Activated CD8-positive, alpha-beta memory T cell treated with anti-CD3 and anti-CD28 coated beads for 4 hours (primary cell): ENCODE measurements at places on chromosomes 12 and 14.
A peak's percentile ranks its signal among the peaks of the same experiment; 100 is the strongest.

- no peak for DNase-seq
These were observed 174.6 kb downstream of the ESRRB start for GRCh38 chr14:76550534-76550933.

DNA sequence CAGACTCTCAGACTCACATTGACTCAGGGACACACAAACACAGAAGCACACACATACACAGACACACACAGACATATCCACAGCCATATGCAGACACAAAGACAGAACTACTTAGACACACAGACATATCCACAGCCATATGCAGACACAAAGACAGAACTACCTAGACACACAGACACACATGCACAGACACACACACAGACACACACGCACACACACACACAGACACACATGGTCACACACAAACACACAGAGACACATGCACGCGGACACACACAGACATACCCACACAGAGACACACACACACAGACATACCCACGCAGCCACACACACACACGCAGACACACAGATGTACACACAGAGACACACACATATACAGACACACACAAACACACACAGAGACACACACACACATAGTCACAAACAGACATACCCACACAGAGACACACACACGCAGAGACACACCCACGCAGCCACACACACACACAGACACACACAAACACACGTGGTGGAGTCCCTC is 25.7 kb downstream of the SERPINA1 start:
- DNase-seq: no peak

DNA sequence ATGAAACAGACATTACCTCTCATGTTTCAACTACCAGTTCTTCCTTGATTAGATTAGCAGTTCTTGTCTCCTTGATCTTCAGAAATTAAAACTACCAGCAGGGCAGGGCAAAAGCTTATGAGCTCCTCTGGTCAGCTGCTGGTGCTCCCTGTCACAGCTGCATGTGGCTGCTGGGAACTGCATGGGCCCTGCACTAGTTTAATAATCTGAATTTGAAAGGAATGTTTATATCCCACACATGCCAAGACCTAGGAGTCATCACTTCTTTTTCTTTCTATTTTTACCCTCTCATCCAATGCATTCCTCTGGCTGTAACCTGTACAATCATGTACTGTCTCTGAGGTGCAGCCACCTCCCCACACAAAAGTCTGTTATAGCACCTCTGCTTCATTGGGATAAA is 73.9 kb downstream of the ARMH4 start:
- DNase-seq: no peak

GRCh38 chr12:109872-110271 is 43.3 kb downstream of the IQSEC3 start:
- no peak for DNase-seq

GRCh38 chr14:64196814-64197411 is 97.3 kb downstream of the ESR2 start:
- DNase-seq: no peak

- DNase-seq: no peak
These were observed 70.9 kb downstream of the FERMT2 start for GRCh38 chr14:52879958-52880357.

DNA sequence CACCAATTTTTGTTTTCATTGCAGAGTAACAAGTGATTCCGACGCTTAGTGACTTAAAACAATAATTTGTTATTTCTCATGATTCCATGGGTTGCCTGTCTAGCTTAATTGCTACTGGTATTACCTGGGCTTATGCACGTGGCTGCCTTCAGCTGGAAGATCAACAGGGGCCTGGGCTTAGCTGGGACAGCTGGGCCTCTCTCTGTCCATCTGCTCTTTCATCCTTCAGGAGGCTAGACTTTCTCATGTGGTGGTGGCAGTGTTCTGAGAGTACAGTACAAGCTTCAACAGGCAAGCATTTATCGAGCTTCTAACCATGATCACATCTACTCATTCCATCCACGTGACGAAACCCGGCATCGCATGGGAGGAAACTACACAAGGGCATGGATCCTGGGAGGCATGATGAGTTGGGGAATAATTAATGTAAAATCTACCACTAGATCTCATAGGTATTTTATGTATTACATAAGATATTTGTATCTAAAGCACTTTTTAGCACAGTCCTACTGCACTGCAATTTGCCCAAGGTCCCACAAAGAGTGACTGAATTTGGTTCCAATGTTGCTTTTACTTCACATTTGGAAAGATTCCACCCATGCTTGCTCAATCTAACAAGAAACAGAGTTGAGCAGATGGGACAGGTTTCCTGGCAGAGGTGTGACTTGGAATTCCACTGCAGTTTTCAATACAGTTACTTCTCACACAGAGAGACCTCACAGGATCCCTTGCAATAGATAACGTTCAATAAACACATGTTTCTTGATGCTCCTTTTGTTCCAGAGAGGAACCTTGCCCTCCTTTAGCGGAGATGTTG is 153.1 kb upstream of the FRMD6 start:
- no peak for DNase-seq

DNA sequence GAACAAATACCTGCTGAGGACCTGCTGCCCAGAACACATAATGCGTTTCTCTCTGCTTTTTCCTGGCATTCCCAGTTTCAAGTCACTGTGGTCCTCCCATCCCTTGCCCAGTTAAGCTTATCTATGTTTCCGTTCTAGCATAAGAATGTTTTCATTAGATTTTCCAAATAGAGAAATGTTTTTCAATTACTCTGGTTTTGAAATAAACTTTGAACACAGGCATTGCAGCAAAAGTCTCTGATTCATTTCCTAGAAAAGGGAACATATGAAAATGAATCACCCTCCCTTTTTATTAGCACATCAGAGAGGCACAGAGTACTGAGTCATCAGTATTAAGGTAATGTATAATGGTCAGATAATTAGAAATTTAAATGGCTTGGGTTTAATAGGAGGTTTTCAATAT is 201.1 kb upstream of the TMEM260 start:
- DNase-seq: no peak

DNA sequence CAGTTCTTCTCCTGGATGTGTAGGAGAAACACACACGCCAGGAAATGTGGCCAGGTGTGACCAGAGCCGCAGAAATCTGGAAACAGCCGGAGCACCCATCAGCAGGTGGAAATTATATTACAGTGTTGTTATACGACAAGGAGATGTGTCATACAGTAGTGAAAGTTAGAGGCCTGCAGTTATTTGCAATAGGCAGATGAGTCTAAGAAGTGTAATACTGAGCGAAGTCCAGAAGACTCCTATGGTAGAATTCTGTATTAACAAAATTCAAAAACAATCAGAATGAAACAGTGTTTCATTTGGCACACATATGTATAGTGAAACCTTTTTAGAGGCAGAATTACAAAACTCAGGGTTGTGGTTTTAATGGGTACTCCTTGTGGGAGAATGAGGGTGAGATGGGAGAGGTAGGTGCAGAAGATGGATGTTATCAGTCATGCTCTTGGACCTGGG is 39.3 kb upstream of the AMN start:
- DNase-seq: no peak

- DNase-seq: no peak
These were observed 134.6 kb upstream of the EVL start for GRCh38 chr14:99930420-99931274.

- no peak for DNase-seq
These were observed 13.9 kb upstream of the PITPNM2 start for GRCh38 chr12:123164710-123165261.

DNA sequence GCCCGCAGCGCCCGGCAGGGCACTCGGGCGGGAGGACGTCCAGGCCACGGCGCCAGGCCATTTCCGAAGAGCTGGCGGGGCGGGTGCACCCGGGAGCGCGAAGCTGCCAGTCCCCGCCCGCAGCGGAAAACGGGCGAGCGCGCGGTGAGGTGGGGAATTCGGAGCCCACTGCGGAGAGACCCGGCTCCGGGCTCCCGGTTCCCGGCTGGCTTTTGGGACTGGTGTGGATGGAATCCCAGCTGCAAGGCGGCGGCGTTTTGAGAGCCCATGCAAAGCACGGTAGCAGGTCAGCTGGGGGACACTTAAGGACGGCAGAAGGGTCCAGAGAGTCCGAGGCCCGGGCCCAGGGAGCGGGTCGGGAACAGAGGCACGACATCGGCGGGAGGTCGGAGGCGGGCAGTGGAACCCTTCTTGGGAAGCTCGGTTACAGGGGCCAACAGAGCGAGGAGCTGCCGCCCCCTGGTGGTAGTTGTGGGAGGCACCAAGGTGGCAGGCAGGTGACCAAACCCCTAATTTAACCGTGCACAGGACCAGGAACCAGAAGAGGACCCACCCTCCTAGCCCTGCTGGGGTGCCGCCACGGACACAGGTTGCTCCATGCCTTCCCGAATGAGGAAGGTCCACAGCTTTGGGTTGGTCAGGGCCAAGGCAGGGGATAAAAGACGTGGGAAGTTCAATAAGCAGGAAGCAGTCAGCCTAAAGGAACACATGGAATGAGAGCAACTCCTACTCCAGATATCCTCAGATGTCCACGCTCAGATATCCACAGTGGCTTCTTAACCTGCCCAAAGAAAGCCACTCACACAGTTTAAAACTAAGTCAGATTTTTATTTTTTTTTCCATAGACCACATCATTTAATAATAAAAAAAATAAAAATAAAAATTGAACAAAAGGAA is 685 bp upstream of the CDH24 start:
- peak; percentile 71 for DNase-seq

DNA sequence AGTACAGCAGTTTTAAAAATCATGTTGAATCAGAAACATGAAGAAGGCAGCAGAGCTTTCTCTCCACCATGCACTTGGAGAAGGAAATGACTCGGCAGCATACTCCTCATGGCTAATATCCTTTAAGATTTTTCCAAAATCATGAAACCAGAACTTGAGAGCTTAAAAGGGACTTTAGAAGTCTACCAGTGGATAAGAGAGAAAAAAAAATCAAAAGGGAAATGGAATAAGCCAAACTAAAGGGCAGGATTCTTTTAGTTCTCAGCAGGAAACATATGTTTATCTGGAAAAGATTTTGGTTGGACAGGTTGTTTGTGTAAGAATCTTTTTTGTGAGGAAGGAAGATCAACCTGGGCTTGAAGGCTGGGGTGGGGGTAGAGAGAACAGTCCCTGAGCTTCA is 111.8 kb downstream of the PRKCH start:
- DNase-seq: no peak

DNA sequence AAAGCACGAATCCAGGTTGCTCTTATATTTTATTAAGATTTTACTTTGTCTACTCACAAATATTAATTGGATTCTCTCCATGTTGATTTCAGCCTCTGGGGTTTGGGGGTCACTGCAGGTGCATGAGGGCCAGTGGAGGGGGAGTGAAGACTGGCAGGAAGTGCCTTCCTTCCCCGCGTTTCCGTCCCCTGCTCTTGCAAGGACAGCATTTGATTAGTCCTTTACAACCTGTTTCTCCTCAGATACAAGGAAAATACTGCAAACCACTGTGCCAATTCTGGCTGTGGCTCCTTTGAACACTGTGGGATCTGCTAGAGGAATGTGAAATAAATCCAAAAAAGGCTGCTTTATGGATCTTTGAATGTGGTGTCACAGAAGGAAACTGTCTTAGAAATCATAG is 291.8 kb downstream of the ETNK1 start:
- no peak for DNase-seq

DNA sequence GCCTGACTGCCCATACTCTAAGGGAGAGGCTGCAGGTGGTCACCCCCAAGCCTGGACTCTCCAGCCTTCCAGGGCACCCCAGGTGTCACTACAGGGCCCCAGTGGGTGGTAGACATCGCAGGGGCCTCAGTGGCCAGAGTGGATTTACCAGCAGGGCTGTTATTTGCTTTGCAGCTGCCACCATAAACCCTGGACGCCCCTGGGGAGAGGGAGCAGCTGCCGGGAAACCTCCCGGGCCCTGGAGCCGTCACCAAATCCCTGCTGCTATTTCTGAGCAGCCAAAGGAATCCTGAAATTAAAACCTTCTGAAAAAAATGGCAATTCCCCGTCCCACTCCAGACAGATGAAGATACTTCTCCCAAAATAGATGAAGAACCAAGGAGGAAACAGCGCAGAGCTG is 13.9 kb downstream of the TMEM119 start:
- DNase-seq: no peak

DNA sequence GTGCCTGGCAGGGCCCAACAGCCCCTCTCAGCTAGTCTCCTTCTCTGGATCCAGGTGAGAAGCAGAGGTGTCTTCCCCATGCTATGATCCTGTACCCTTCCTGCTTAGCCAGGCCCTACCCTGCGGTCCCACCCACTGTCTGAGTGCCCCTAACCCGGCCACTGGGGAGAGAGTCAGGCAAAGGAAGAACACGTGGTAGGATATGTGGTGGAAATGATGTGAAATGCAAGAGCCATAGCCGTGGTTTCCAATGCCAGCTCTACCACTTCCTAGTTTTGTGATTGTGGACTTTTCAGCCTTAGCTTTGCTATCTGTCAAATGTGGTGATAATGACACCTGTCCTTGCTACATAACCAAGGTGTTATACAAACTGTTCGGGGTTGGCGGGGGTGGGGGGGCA is 15.8 kb downstream of the KRT2 start:
- DNase-seq: no peak

DNA sequence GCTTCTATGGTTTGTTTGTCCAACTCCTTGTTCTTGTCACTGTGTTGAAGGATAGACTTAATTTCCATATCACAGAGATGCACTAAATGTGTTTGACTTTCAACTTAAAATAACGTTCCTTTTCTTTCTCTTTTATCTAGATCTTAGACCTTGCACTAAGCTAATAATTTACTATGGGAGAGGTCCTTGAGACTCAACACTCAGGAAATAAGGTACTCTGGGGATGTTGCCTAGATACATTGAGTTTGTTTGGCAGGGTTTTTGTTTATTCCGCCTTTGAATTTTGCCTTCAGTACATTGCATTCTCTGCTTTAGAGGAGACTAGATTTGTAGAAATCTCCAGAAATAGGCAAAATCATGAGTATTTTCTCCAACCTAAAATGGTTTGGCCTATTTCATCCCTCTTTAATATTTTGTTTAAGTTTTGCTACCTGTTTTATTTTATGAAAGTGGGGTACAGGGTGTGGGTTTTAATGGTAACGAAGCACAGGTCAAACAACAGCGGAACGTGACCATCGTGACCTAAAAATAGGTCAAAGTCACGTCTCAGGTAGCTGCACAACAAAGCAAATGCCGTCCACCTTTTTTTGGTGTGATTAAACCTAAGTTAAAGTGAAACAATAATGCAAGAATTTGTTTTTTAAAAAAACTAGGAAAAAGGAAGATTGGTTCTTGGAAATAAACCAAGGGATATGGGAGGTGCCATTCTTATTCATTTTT is 115.3 kb upstream of the CPSF6 start:
- DNase-seq: no peak
